Naive B cell (primary cell): ENCODE measurements at places on chromosomes 5 and 9.

- no peak for DNase-seq
- H3K27me3 ChIP-seq = no peaks in the 10 kb centered on the region
- H3K27ac ChIP-seq = no peak overlapping the region
- H3K4me3 ChIP-seq = no peak overlapping the region
Observed at GRCh38 chr9:8278048-8278447, 478.5 kb upstream of the DMAC1 start.

- no peak for DNase-seq
- no peak overlapping the region for H3K27ac ChIP-seq
- no peaks in the 10 kb centered on the region for H3K4me1 ChIP-seq
- no peak overlapping the region for H3K4me3 ChIP-seq
Observed at GRCh38 chr5:11873587-11873986, 30.7 kb downstream of the CTNND2 start.

GRCh38 chr5:104452550-104452949 is 890.0 kb upstream of the NUDT12 start:
- DNase-seq = no peak
- H3K27ac ChIP-seq = no peak overlapping the region
- no peaks in the 10 kb centered on the region for H3K36me3 ChIP-seq
- no peaks in the 10 kb centered on the region for H3K27me3 ChIP-seq

DNA sequence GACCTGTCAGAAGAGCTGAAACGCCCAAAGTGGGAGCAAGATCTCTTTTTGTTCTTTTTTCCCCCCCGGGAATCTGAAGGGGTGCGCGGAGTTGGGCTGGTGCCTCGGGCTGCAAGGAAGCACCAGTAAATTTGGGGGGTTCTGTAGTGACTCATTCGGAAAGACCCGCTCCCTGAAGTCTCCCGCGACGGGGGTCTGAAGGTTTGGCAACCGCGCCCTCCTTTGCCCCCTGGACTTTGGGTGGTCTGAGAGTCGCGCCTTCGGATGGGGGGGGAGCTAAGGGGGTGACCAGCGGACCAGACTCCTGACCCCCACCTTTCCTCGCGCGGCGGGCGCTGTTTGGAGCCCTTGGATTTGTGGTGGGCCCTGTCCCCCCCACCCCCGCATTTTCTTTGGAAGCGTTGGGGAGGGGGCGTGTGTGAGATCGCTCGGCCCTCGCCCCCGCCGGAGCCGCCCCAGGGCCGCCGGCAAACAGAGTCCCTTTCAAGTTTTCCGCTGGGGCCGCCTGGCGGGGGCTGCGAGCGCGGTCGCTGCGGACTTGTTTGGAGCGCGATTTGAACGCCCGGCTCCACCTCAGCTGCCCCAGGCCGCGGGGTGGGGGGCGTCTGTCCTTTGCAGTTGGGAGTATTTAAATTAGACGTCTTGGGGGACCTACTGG is 2.0 kb downstream of the CXXC5 start:
- peaks cover 6% of the 10 kb centered on the region for H3K36me3 ChIP-seq
- DNase-seq = no peak
- peak overlapping the region; percentile 98 for H3K4me3 ChIP-seq
- H3K27ac ChIP-seq = peak overlapping the region; percentile 98
- peaks cover 71% of the 10 kb centered on the region for H3K4me1 ChIP-seq

- DNase-seq = peak; percentile 61
- peak overlapping the region; percentile 91 for H3K27ac ChIP-seq
- H3K36me3 ChIP-seq = no peaks in the 10 kb centered on the region
- H3K27me3 ChIP-seq = no peaks in the 10 kb centered on the region
- peaks cover 9% of the 10 kb centered on the region for H3K4me1 ChIP-seq
Observed at GRCh38 chr9:36407122-36407723, 7.2 kb upstream of the RNF38 start.

- H3K4me1 ChIP-seq = no peaks in the 10 kb centered on the region
- no peak overlapping the region for H3K27ac ChIP-seq
- no peaks in the 10 kb centered on the region for H3K27me3 ChIP-seq
- H3K36me3 ChIP-seq = no peaks in the 10 kb centered on the region
- no peak overlapping the region for H3K4me3 ChIP-seq
- no peak for DNase-seq
Observed at GRCh38 chr5:18091142-18091541, 456.9 kb downstream of the TAF11L14 start.

DNA sequence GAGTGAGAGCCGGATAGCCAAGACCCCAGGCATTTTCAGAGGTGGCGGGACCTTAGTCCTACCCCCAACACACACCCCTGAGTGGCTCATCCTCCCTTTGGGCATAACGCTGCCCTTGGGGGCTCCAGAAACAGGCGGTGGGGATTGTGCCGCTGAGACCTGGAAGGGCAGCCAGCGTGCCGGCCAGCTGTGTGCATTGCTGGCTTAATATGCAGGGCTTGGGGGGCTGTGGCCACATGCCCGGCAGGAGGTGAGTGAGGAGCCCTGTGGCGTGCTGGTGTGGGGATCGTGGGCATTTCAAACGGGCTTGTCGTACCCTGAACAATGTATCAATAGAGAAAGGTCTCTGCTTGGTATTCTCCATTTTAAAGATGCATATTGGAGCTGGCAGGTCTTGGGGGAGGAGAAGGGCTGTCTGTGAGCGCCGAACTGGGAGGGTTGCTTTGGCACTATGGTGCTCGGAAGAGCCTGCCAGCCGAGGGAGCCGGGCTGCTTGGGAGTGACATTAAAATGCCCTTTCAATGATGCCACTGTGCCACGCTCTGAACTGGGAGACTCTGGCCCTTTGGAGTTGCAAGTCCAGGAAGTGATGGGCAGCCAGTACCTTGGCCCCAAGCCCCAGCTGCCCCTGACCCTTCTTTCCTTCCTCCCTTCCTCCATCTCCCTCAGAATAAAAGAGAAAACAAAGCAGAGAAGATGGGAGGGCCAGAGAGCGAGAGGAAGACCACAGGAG is 11.2 kb upstream of the OLFM1 start:
- peaks cover 6% of the 10 kb centered on the region for H3K36me3 ChIP-seq
- H3K27ac ChIP-seq = no peak overlapping the region
- H3K4me3 ChIP-seq = no peak overlapping the region
- peaks cover 5% of the 10 kb centered on the region for H3K4me1 ChIP-seq

GRCh38 chr9:92764381-92764987 is at the start of gene BICD2:
Gene BICD2, minus strand, starts transcription at chr9:92764833. Its CDS starts 89 bp downstream, at chr9:92764744.
- H3K36me3 ChIP-seq = no peaks in the 10 kb centered on the region
- peak within 1 kb of the TSS; percentile 95 for H3K27ac ChIP-seq
- DNase-seq = no peak
- peaks cover 68% of the 10 kb centered on the region for H3K4me1 ChIP-seq

- H3K4me3 ChIP-seq = no peak overlapping the region
- H3K27ac ChIP-seq = no peak overlapping the region
- H3K36me3 ChIP-seq = peaks cover 32% of the 10 kb centered on the region
- no peak for DNase-seq
Observed at GRCh38 chr9:5089737-5090136, 95.7 kb downstream of the INSL6 start.

DNA sequence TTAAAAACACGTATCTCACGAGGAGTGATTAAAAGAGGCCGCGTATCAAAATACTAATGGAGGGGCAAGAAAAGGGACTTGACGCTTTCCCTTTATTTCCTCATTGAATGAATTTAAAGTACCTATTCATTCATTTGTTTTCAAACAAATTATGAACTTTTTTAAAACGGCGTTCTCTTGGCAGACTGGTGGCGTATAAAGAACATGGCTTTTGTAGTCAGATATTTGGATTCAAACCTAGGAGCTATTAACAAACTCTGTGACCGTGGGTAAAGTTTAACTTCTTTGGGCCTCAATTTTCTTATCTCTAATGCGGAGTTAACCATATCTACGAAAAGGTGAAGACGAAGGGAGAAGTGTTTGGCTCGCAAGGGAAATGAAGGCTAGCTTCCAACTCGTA is 876 bp downstream of the CAAP1 start:
- H3K27me3 ChIP-seq = no peaks in the 10 kb centered on the region
- H3K27ac ChIP-seq = peak overlapping the region; percentile 100
- DNase-seq = no peak

DNA sequence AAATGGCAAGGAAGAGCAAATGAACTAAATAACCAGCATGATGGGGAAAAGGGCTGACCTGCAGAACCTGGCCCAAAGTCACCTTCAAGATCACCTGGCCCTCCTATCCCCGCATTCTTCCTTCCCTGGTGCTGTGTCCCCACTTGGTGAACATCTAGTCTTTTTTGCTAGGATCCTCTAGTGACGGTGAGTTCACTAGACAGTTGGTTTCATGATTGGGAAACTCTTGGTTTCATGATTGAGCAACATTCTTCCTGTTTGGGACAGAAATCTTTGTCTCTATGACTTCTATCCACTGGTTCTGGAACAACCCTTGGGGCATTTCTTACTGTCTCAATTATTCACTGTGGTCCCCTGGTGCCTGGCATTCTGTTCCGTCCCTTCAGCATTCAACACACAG is 50.2 kb upstream of the DAB2IP start:
- H3K36me3 ChIP-seq = peaks cover 6% of the 10 kb centered on the region
- H3K27me3 ChIP-seq = peaks cover 45% of the 10 kb centered on the region
- H3K4me3 ChIP-seq = no peak overlapping the region
- no peak overlapping the region for H3K27ac ChIP-seq

GRCh38 chr5:171986772-171987171 is 19.7 kb downstream of the FBXW11 start:
- peak overlapping the region; percentile 66 for H3K27ac ChIP-seq
- H3K4me3 ChIP-seq = no peak overlapping the region
- no peak for DNase-seq
- H3K27me3 ChIP-seq = no peaks in the 10 kb centered on the region
- H3K36me3 ChIP-seq = peaks cover 22% of the 10 kb centered on the region

DNA sequence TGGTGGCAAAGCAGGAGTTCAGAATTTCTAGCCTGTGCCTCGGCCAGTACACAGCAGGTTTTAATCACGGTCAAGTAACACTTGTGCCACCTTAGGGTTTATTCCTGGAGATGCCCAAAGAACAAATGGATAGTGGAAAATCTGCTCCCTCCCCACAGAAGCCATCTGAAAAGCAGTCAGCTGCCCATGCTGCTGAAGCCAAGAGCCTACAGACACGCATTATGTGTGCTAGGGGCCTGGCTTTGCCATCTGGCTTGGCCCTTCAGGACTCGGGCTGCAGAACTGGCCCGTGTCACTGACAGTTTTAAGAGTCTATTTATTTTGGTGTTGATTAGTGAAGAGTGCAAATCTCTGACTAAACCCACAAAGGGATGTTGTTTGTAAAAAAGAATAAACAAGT is 11.1 kb downstream of the ARSB start:
- H3K27me3 ChIP-seq = no peaks in the 10 kb centered on the region
- H3K36me3 ChIP-seq = peaks cover 7% of the 10 kb centered on the region
- DNase-seq = no peak
- no peak overlapping the region for H3K27ac ChIP-seq
- no peak overlapping the region for H3K4me3 ChIP-seq

GRCh38 chr5:91150234-91150633 is 232.9 kb downstream of the ARRDC3 start:
- H3K4me1 ChIP-seq = no peaks in the 10 kb centered on the region
- H3K27ac ChIP-seq = no peak overlapping the region
- H3K27me3 ChIP-seq = peaks cover 6% of the 10 kb centered on the region
- peaks cover 8% of the 10 kb centered on the region for H3K36me3 ChIP-seq
- DNase-seq = no peak
- H3K4me3 ChIP-seq = no peak overlapping the region

GRCh38 chr5:139904816-139905661 is 109.4 kb downstream of the PSD2 start:
- H3K36me3 ChIP-seq = no peaks in the 10 kb centered on the region
- H3K27me3 ChIP-seq = peaks cover 33% of the 10 kb centered on the region
- no peak overlapping the region for H3K27ac ChIP-seq
- no peak for DNase-seq
- H3K4me1 ChIP-seq = peaks cover 8% of the 10 kb centered on the region

- no peaks in the 10 kb centered on the region for H3K4me1 ChIP-seq
- H3K36me3 ChIP-seq = no peaks in the 10 kb centered on the region
- no peak overlapping the region for H3K4me3 ChIP-seq
Observed at GRCh38 chr9:86531971-86532640, 177.9 kb upstream of the TUT7 start.

GRCh38 chr9:33480976-33481375 is 7.3 kb upstream of the NOL6 start:
- DNase-seq = no peak
- H3K27ac ChIP-seq = no peak overlapping the region
- no peaks in the 10 kb centered on the region for H3K4me1 ChIP-seq
- H3K27me3 ChIP-seq = no peaks in the 10 kb centered on the region

DNA sequence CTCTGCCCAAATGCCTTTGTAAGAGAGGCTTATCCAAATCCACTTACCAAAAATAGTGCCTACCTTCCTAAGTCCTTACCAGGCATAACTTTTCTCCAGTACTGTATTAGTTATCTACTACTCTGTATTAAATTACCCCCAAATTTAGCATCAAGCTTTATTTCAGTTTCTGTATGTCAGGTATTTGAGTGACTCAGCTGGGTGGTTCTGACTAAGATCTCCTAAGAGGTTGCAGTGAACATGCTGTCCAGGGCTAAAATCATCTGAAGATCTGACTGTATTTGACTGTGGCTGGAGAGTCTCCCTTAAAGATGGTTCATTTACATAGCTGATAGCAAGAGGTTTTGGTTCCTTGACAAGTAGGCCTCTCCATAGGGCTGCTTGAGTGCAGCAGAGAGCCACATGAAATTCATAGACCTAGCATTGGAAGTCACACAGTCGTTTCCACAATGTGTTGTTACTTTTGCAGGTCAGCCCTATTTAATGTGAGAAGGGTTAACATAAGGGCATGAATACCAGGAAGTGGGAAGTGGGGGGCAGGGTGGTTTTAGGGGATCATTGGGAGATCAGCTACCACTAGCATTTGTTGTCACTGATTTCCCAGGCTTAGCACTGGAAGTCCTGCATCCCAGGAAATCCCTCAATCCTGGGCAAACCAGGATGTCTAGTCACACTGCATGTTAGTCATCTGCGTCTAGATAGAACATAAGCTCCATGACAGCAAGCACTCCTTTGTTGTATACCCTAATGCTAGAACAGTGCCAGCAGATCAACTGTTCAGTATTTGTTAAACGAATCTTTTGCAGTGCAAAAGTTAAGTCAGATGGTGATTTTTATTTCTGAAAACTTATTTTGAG is 2.0 kb upstream of the ZNF622 start:
- H3K36me3 ChIP-seq = no peaks in the 10 kb centered on the region
- H3K27me3 ChIP-seq = no peaks in the 10 kb centered on the region
- H3K4me3 ChIP-seq = peak overlapping the region; percentile 91
- DNase-seq = no peak

DNA sequence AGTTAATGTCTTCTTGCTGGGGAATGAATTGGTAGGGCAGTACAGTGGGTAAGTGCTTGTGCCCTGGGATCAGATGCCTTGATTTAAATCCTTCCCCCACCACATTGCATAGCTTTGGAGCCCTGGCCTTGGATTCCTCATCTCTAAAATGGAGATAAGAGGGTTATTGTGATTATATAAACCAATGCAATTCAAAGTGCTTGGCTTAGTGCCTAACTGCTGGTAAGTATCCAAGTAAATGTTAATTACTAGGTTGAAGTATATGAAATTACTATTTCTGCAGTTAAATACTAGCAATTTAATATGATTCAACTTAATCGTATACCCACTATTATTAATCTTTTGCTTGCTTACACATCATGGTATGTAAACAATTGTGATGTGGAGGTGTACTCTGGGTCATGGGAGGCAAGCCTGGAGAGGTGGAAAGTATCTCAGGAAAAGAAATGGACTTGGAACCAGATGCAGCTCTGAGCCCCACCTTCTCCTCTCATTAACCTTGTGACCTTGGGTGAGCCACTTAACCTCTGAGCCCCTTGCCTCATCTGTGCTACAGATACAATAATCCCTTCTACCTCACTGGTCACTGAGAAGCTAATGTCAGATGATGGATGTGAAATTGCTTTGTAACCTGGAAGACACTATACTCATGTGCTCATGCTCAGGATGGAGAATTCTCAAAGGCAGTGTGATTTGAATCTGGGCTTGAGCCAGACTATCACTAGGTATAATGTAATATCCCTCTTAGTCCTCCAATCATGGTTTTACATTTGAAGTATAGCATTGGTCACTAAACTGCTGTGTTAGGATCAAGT is 23.8 kb downstream of the NEUROG1 start:
- no peak for DNase-seq
- H3K4me1 ChIP-seq = no peaks in the 10 kb centered on the region
- H3K4me3 ChIP-seq = no peak overlapping the region
- no peaks in the 10 kb centered on the region for H3K36me3 ChIP-seq
